ENCODE measurements at places on chromosomes 7 and 10. TPM values are rescaled to one million over a fixed set of nuclear protein-coding genes. Genes with fewer than 3 reads are reported as not detected.

GRCh38 chr10:14543046-14543903 is 212.6 kb upstream of the FRMD4A start:
- DNase-seq, result no peak

DNA sequence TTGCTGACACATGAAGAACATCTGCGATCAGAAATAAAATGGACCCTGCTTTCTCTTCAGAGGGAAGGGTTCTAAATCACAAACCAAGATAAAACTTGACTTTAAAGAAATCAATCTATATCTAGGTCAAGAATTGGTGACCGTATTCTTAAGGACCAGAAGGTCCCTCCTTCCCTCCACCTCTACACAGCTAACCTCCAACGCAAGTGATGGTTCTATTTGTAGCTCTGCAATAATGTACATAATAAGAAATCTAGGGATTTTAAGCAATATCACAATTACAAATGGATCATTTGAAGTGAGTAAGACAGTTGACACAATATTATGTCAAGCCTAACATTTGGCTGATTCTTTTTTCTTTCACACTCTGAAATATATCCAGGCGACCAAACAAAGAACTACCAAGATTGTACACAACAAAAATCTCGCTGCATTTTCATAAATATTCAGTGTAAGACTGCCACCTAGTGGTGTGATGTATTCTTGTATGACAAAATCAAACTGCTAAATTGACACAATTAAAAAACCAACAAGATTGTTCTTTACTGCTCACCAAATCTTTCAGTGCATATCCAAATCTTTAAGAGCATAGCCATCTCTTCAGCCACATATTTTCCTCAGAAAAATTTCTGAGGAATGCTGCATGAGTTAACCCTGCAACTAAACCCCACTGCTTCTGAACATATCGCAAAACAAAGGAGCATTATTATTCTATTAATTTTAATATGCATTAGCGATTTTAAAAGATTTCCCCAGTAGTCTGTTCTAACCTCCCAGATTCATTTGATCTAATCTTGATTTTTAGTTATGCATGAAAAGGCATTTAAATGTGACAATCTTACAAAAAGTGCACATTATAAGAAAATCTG is 44.5 kb downstream of the ICA1 start:
- DNase-seq, result no peak

The AHR gene
- total RNA-seq, result 9.2 TPM

The RNLS gene
- 3.8 TPM for total RNA-seq

DNA sequence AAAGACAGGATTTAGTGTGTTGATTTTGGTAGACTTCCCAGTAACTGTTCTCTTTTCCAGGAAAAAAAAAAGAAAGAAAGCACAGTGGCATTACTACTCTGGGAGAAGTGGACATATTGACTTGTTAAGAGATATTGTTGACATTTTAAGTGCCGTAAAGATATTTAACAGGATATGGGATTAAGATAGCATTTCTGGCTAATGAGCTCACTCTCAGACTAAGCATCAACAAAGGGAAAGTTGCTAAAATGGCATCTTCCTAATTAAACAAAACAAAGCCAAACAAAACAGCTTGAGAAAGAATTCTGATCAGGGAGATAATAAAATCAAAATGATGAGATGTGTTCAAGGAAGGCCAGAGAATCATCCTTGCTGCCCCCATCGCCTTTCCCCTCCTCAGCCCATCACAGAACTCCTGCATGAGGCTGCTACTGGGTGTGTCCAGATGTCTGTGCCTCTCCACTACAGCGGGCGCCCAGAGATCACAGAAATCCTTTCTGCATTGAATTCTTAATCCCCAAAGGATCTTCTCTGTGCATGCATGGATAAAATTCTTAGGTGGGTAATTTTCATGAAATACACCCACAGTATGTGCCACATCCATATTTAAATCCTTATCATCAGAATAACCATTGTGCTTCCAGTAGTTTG is 270.5 kb downstream of the POU6F2 start:
- DNase-seq, result no peak

GRCh38 chr7:92461027-92462003 is 14.0 kb downstream of the GATAD1 start:
- DNase-seq, result no peak

The HMX3 gene
- not detected for total RNA-seq

GRCh38 chr7:155161690-155162089 is 91.6 kb downstream of the HTR5A start:
- DNase-seq, result no peak

GRCh38 chr7:14691597-14692203 is 210.9 kb downstream of the DGKB start:
- peak; percentile 39 for DNase-seq

GRCh38 chr7:25862261-25863004 is 289.6 kb upstream of the NFE2L3 start:
- peak; percentile 93 for DNase-seq

The FAM24B gene
- 0.90 TPM for total RNA-seq

GRCh38 chr7:10708447-10708846 is 265.2 kb upstream of the PHF14 start:
- DNase-seq, result no peak

- DNase-seq, result no peak
These were observed 298.5 kb downstream of the KLF6 start for GRCh38 chr10:3486346-3487065.

GRCh38 chr7:945556-946255 is 8.8 kb downstream of the ADAP1 start:
- DNase-seq, result peak; percentile 46

The TUBB8 gene
- not detected for total RNA-seq

GRCh38 chr7:33185786-33186185 is 56.4 kb downstream of the BBS9 start:
- no peak for DNase-seq

The LLCFC1 gene
- total RNA-seq, result not detected

DNA sequence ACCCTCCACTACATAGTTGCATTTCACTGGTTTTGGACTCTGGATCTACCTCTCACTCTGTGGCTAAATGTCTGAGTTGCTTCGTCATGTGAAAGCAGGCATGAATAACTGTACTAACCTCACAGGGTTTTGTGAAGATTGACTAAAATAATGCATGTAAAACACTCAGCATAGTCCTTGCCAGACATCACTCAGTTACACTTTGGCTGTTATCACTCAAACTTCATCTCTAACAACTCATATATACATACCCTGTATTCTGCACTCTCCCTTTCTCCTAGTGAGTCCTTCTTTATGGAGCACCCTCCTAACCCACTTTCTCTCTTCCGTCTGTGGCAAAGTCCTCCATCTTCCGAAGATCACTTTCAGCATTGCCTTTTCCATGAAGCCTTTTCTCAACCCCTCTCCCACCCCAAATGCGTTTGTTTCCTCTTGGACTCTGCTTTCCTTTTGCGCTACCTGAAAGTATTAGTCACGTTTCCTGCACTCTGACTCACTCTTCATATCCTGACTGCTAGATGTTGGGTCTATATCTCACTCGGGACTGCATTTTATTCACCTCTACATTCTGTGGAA is 72.6 kb downstream of the OSBPL3 start:
- DNase-seq, result no peak

DNA sequence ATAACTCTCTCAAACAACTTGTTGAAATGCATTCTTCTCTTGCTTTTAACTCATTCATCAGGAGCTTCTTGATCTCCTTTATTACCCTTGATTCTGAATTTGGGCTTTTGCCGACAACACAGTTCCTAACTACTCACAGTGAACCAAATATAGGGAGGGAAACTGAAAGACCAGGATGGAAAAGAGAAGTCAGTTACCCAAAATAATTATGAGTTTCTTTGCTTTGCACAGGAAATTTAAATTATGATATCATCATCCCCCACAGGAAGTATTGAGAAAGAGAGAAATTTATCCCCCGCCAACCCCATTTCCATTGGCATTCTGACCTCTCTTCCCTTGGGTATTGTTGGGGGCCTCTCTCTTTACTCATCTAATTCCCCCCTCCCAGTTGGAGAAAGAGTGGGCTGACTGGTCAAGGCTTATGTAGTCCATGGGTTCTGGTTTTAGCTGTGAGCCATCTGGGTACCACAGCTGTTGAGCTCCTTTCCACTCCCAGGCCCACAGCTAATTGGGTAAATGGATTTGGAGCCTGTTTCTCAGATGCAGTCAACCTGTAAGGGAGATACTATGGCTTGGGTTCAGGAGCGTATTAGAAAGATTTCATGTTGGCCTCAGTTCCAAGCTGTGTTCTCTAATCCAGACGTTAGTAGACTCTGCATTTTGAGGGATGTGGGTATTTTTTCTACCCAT is 109.0 kb downstream of the FZD1 start:
- DNase-seq, result no peak

The GBX1 gene
- total RNA-seq, result not detected

DNA sequence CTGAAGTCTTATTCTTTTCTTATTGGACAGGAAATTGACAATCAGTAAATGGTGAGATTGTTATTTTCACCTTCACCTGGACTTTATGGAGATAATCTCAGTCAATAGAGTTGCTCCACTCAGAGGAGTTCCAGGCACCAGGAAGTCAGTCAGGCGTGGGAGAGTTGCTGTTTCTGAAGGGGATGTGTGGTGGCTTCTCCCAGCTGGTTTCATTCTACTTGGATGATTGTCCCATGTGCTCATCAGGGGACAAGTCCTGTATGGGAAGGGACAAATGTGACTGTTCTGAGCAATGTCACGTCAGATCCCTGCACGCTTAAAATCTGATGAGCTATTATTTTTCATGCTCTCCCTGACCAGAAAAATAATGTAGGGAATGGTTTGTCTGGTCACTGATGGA is 222.5 kb upstream of the PITRM1 start:
- DNase-seq, result no peak

The MCM10 gene
- total RNA-seq, result 0.32 TPM

- DNase-seq, result no peak
These were observed 93.8 kb downstream of the CALD1 start for GRCh38 chr7:134873253-134873652.

GRCh38 chr10:116599991-116600390 is 9.2 kb downstream of the PNLIPRP1 start:
- no peak for DNase-seq

GRCh38 chr10:113122947-113123346 is 172.9 kb downstream of the TCF7L2 start:
- no peak for DNase-seq

- no peak for DNase-seq
These were observed 53.5 kb downstream of the BMS1 start for GRCh38 chr10:42836096-42836495.

- DNase-seq, result no peak
These were observed 19.0 kb downstream of the COL28A1 start for GRCh38 chr7:7516662-7517061.

The OPN4 gene
- 0.17 TPM for total RNA-seq

GRCh38 chr7:145729691-145730090 is 386.9 kb upstream of the CNTNAP2 start:
- DNase-seq, result no peak

DNA sequence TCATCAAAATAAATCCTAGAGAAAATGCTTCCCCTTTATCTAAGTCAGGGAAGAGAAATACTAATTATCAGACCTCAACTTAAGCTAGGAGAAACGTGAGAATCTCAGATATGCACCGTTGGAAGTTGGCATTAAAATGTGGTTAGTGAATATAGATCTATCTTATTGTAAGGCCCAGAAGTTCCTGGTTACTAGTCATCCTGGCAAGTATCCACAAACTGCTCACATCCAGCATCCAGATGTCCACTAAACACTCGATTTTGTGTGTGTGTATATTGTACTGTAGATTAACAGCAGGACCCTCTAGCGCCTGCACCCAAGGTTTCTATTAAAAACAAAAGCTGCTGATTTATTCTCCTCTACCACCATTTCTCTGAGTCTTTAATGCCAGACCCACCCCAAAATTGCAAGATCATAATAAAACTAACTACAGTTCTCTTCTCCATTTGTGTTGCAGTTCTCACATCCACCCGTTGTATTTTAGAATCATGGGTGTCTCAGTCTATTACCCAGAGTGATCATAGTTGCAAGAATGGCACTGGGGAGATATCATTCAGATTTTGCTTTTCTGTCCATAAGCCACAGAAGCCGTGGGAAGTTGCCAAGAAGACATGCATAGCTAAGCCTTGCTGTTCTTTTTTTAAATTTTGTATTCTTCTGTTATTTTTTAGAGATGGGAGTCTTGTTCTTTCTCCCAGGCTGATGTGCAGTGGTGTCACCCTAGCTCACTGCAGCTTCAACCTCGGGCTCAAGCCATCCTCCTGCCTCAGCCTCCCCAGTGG is 165.4 kb downstream of the KIAA1217 start:
- no peak for DNase-seq

GRCh38 chr7:14332155-14332554 is 342.7 kb upstream of the ETV1 start:
- no peak for DNase-seq

The TUBAL3 gene
- 0.15 TPM for total RNA-seq
